HFFc6 (cell line): ENCODE measurements at places on chromosomes 4 and X. TPM values are rescaled to one million over a fixed set of nuclear protein-coding genes. Genes with fewer than 3 reads are reported as not detected.

DNA sequence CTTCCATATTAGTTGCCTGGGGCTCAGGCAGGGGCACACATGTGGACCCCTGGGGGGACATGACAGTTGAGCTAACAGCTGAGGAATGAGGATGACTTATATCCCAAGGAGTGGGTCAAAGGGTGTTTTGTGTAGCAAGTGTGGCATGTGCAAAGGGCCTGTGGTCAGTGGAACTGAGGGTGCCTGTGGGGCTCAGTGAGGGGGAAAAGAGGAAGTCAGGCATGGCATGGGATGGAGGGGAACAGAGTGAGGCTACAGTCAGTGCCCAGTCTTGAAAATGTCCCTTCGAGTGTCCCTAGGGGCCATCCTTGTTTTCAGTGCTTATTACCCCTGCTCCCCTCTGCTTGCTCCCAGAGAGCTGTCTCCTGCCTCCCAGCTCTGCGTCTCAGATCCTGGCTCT lies 64.3 kb upstream of the CD99 start:
- H3K36me3 ChIP-seq: peaks cover 75% of the 10 kb centered on the region
- H3K4me3 ChIP-seq: no peak overlapping the region
- 0 out of 2 replicates have a peak overlapping the region, but pooled peaks have one; percentile 0 for H3K27ac ChIP-seq
- H3K27me3 ChIP-seq: no peaks in the 10 kb centered on the region; the same call in 1 of the 2 replicates
- DNase-seq: no peak

DNA sequence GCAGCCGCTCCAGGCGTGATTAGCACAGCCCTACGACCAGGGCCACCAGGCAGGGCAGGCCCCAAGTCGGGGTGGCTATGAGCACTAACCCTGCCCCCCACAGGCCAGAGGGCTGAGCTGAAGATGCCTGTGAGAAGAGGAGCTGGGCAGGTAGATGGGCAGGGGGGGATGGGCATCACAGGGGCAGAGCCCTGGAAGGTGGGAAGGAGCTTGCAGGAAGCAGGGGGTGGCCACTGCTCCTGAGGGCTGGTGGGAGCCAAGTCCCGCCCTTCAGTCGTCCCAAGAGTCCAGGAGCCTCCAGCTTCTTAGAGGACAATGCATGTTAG lies 7.3 kb upstream of the MXD4 start:
- no peaks in the 10 kb centered on the region for H3K36me3 ChIP-seq
- peaks cover 8% of the 10 kb centered on the region for H3K4me1 ChIP-seq
- no peak for DNase-seq
- peaks cover 13% of the 10 kb centered on the region for H3K27me3 ChIP-seq
- H3K4me3 ChIP-seq: no peak overlapping the region

GRCh38 chrX:18971506-18971905 lies 12.4 kb downstream of the PHKA2 start:
- DNase-seq: no peak
- H3K27me3 ChIP-seq: no peaks in the 10 kb centered on the region
- no peaks in the 10 kb centered on the region for H3K36me3 ChIP-seq
- no peak overlapping the region for H3K4me3 ChIP-seq
- H3K27ac ChIP-seq: no peak overlapping the region
- peaks cover 20% of the 10 kb centered on the region for H3K4me1 ChIP-seq

GRCh38 chr4:1783970-1784369 lies 9.1 kb upstream of the FGFR3 start:
- no peak overlapping the region for H3K27ac ChIP-seq
- peaks cover 4% of the 10 kb centered on the region for H3K27me3 ChIP-seq
- H3K36me3 ChIP-seq: no peaks in the 10 kb centered on the region
- H3K4me3 ChIP-seq: no peak overlapping the region

DNA sequence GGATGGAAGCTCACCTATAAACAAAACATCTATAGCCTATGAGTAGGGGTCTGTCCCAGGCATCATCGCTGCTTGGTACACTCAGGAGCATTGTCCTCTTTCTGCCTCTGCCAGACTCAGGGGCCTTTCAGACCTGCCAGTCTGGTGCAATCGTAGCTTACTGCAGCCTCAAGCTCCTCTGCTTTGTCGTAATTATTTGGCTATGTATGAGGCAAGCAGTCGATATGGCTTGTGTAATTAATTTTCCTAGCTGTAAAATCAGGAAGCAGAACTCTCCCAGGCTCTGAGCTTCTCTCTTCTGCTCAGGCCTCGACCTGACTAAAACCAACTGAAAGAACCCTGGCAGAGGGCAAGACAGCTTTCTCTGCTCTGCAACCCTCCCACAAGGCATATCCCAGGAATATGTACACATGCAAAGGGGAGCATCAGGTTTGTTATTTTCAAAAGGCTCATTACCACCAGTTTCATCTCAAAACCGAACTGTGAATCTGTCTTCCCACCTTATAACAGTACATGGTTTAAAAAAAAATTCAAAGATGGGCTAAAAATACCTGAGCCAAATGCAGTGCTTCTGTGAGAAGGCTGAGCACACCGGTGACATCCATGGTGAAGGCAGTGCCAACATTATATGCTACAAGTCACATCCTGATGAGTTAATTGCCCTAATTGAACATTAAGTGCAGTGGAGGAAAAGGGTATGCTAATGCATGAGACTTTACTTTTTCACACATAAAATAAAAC lies 309.2 kb upstream of the EMCN start:
- DNase-seq: no peak
- peaks cover 2% of the 10 kb centered on the region; the same call in 1 of the 2 replicates for H3K27me3 ChIP-seq
- no peak overlapping the region for H3K27ac ChIP-seq
- no peak overlapping the region for H3K4me3 ChIP-seq

- H3K27me3 ChIP-seq: no peaks in the 10 kb centered on the region
- DNase-seq: no peak
- H3K27ac ChIP-seq: no peak overlapping the region
- H3K36me3 ChIP-seq: no peaks in the 10 kb centered on the region
Observed at GRCh38 chrX:69932323-69932722, 117.4 kb downstream of the AWAT2 start.

DNA sequence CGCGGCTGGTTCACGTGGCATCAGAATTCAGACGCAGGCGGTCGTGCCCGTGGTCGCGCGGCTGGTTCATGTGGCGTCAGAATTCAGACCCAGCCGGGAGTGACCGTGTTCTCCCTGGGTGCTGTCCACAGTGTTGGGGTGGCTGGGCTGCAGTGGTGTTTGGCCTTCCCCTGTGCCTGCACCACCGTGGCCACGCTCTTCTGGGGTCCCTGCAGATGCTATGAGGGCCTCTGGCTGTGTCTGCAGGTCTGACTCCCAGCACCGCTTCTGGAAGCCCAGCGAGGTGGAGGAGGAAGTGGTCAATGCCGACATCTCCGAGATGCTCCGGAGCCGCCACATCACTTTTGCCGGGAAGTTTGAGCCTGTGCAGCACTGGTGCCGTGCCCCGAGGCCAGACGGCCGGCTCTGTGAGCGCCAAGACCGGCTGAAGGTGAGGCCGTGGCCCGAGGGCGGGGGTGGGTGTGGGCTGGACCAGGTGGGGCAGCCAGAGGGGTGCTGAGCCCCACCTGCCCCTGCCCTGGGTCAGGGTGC lies 26.4 kb downstream of the NKX1-1 start:
- no peaks in the 10 kb centered on the region; the same call in 1 of the 2 replicates for H3K27me3 ChIP-seq
- no peaks in the 10 kb centered on the region for H3K4me1 ChIP-seq
- H3K36me3 ChIP-seq: no peaks in the 10 kb centered on the region
- H3K27ac ChIP-seq: no peak overlapping the region
- no peak overlapping the region for H3K4me3 ChIP-seq

- H3K36me3 ChIP-seq: peaks cover 21% of the 10 kb centered on the region; the same call in 1 of the 2 replicates
- no peaks in the 10 kb centered on the region for H3K4me1 ChIP-seq
- H3K4me3 ChIP-seq: no peak overlapping the region
Observed at GRCh38 chr4:2510351-2511259, 25.8 kb upstream of the FAM193A start.

DNA sequence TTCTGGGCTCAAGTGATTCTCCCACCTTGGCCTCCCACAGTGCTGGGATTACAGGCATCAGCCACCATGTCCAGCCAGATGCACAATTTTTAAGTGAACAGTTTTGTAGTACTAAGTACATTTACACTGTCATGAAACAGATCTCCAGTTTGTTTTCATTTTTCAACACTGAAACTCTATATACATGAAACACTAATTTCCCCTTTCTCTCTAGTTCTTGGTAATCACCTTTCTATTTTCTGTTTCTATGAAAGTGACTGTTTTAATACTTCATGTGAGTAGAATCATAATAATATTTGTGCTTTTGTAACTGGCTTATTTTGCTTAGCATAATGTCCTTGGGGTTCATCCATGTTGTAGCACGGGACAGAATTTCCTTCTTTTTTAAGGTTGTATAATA lies 237.4 kb downstream of the CAMK2D start:
- H3K27me3 ChIP-seq: peaks cover 1% of the 10 kb centered on the region; the same call in 1 of the 2 replicates
- peaks cover 25% of the 10 kb centered on the region for H3K36me3 ChIP-seq

GRCh38 chr4:109406337-109406931 lies 27.2 kb upstream of the SEC24B start:
- peaks cover 16% of the 10 kb centered on the region for H3K4me1 ChIP-seq
- peak; percentile 51 for DNase-seq
- no peaks in the 10 kb centered on the region for H3K36me3 ChIP-seq
- H3K27me3 ChIP-seq: no peaks in the 10 kb centered on the region; the same call in none of the 2 replicates

GRCh38 chr4:6241062-6241845 lies 28.4 kb upstream of the WFS1 start:
- H3K27ac ChIP-seq: no peak overlapping the region
- H3K36me3 ChIP-seq: no peaks in the 10 kb centered on the region; the same call in 1 of the 2 replicates
- DNase-seq: no peak
- H3K4me3 ChIP-seq: no peak overlapping the region
- H3K27me3 ChIP-seq: peaks cover 11% of the 10 kb centered on the region
- no peaks in the 10 kb centered on the region for H3K4me1 ChIP-seq

Gene MAMLD1
- total RNA-seq: 3.4 to 4.8 TPM (median 3.9 TPM) in 3 replicates

Gene SUPT20HL2
- total RNA-seq: not detected in 3 replicates

Gene MBNL3
- total RNA-seq: 0.24 to 1.2 TPM (median 1.0 TPM) in 3 replicates
